Left lung (tissue), 14 donors: ENCODE measurements at places on chromosomes 12 and 14.
A peak's percentile ranks its signal among the peaks of the same experiment; 100 is the strongest.

DNA sequence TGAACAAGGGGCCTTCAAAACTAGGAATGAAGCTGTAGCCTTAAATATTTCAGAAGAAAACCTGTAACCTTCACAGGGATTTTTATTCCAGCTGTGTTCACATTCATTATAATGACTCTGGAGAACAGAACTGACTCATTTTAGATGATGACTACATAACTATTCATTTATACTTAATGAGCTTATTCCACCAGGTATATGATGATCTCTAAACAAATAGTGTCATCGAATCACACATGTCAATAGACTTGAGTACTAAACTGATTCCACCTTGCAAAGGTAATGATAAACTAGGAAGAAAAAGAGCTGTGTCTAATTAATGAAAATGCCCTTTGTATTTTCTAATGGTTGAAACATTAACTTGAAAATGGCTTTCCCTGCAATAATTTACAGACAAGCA lies 433.2 kb downstream of the PDZRN4 start:
- H3K4me3 ChIP-seq = no peak overlapping the region
- H3K4me1 ChIP-seq = no peaks in the 10 kb centered on the region
- H3K27me3 ChIP-seq = no peaks in the 10 kb centered on the region
- no peak overlapping the region for H3K27ac ChIP-seq
- DNase-seq = no peak

- no peak overlapping the region for H3K4me3 ChIP-seq
These were observed 7.4 kb downstream of the SMOC1 start for GRCh38 chr14:69886453-69887242.

DNA sequence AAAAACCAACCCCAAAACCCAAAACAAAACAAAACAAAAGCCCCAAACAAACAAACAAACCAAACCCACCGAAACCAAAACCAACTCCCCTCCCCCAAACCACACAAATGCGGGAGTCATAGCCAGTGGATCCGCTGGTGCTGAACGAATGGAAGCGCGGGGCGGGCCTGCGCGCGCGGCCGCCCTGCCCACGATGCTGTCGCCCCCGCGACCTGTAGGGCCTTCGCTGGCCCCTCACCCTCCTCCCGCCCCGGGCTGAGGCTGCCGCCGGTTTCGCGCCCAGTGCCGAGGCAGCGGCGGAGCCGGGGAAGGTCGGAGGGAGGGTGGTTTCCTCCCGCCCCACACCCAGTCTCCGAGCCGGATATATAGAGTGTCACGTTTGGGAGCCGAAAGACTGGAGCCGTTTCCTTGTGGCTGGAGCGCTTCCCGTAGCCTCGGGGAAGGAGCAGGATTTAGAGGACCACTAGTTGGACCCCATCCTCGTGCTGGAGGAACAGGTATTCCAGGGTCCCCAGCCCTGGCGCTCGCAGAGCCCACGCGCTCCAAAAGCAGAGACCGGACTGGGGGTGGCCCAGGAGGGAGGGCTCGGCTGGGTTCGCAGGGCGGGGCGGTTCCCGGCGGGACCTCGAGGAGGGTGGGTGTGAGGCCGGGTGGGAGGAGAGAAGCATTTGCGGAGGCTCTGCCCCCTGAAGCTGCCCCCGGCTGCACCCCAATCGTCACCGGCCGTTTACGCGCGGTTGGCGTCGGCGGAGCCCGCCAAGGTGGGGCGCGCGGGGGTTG lies at the start of gene FAR2:
FAR2 (plus strand) TSS at position 368 of the 780 bp plus-strand sequence. CDS start 121,172 bp downstream, outside the sequence.
- H3K36me3 ChIP-seq = no peaks in the 10 kb centered on the region
- H3K27ac ChIP-seq = peak within 1 kb of the TSS; percentile 88
- DNase-seq = peak; percentile 42
- peak within 1 kb of the TSS; percentile 61 for H3K4me3 ChIP-seq

DNA sequence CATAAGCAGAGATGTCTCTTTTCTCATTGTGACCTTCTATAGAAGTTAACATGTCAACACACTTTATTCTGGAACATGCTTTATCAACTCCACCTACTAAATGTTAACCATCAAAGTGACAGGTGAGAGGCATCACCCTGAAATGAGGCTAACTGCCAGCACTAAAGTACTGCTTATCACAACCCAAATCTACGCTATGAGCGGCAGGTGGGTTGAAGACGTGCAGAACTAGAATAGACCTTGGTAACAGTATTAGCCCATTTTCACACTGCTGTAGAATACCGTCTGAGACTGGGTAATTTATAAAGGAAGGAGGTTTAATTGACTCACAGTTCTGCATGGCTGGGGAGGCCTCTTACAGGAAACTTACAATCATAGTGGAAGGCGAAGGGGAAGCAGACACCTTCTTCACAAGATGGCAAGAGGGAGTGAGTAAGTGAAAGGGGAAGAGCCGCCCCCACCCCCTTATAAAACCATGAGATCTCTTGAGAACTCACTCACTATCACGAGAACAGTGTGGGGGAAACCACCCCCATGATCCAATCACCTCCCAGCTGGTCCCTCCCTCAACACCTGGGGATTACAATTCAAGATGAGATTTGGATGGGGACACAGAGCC lies 359.0 kb downstream of the SEC23A start:
- H3K4me1 ChIP-seq = no peaks in the 10 kb centered on the region
- no peak for DNase-seq
- H3K4me3 ChIP-seq = no peak overlapping the region
- no peaks in the 10 kb centered on the region for H3K36me3 ChIP-seq

DNA sequence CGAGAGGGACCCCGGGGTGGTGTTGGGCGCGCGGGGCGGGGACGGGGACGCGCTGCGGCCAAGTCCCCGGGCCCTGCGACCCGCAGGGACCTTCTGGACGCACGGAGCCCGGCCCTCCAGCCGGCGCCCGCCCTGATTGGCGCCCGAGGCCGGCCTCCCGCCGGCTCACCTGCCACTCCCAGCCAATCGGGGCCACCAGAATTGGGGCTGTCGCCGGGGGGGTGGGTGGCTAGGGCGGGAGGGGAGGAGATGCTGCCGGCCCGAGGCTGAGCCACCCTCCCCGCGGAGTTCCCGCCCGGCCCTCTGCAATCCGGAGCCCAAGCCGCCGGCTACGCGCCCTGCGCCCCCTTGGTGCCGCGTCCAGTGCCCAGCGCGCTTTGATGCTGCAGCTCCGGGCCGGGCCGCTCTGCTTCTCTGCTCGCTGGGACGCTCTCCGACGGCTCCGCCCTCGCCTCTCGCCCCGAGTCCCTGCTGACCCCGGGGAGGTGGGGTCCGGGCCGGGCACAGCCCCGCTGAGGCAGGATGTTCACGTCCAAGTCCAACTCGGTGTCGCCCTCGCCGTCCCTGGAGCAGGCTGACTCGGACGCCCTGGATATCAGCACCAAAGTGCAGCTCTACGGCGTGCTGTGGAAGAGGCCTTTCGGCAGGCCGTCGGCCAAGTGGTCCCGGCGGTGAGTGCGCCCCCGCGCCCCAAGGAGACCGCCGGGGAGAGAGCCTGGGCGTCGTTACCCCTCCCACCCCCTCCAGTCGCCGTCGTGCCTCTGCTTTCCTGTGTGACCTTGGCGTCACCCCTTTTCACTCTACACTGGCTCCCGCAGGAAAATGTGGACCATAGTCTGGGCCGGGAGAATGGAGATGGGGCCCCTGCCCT lies at the start of gene PLEKHD1:
PLEKHD1 (plus strand) TSS at position 285 of the 871 bp plus-strand sequence; CDS start at position 523, 238 bp downstream.
- peak within 1 kb of the TSS; percentile 22 for H3K4me3 ChIP-seq
- peak; percentile 83 for DNase-seq
- H3K4me1 ChIP-seq = peaks cover 13% of the 10 kb centered on the region
- H3K36me3 ChIP-seq = no peaks in the 10 kb centered on the region
- no peak within 1 kb of the TSS for H3K27ac ChIP-seq
- peaks cover 30% of the 10 kb centered on the region for H3K27me3 ChIP-seq

- no peaks in the 10 kb centered on the region for H3K27me3 ChIP-seq
- no peak for DNase-seq
- H3K4me3 ChIP-seq = no peak overlapping the region
- H3K36me3 ChIP-seq = no peaks in the 10 kb centered on the region
These were observed 37.6 kb downstream of the FERMT2 start for GRCh38 chr14:52913271-52913670.

GRCh38 chr12:132356691-132357622 lies 27.6 kb upstream of the GALNT9 start:
- H3K27ac ChIP-seq = no peak overlapping the region
- H3K4me3 ChIP-seq = no peak overlapping the region

DNA sequence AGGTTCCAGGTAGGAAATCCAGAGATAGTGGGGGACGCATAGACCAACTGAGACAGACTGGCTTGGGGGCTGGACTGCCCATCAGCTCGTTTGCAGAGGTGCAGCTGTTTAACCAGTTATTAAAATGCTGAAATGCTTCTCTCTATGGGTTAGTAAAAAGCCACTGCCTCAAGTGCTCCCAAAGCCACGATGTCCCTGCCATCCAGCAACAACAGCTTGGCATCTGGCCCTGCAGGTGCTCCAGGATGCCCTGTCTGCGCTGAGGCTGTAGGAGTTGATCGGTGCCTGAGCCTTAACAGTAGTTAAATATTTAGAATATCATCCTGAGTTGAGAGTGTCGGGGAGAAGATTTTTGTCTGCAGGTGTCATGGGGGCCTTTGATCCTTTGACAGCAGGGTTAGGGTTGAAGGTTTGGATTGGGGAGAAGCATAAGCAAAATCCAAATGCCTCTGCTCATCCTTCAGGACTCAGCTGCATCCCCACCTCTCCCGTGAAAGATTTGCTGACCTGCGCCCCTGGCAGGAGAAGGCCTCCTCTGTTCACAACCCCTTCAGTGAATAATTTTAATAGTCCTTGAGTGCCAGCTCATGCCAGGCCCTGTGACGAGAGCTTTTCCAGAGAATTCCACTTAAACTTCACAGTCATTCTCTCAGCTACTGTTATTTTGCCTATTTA lies 127.3 kb upstream of the PWP1 start:
- H3K27me3 ChIP-seq = no peaks in the 10 kb centered on the region
- no peak for DNase-seq
- no peak overlapping the region for H3K4me3 ChIP-seq
- H3K4me1 ChIP-seq = no peaks in the 10 kb centered on the region

- DNase-seq = no peak
- H3K4me1 ChIP-seq = peaks cover 8% of the 10 kb centered on the region
- H3K27me3 ChIP-seq = no peaks in the 10 kb centered on the region
These were observed 287.7 kb downstream of the BTG1 start for GRCh38 chr12:91857813-91858542.

GRCh38 chr14:75981426-75982265 lies at the start of gene TGFB3:
TGFB3 (minus strand) TSS chr14:75981995; CDS start chr14:75980893, 1,102 bp downstream.
- H3K27ac ChIP-seq = peak within 1 kb of the TSS; percentile 94
- no peaks in the 10 kb centered on the region for H3K36me3 ChIP-seq
- H3K4me3 ChIP-seq = peak within 1 kb of the TSS; percentile 65
- no peaks in the 10 kb centered on the region for H3K27me3 ChIP-seq
- H3K4me1 ChIP-seq = peaks cover 49% of the 10 kb centered on the region

GRCh38 chr12:25074954-25075353 lies 120.0 kb downstream of the DNAI7 start:
- DNase-seq = no peak
- no peak overlapping the region for H3K4me3 ChIP-seq
- peaks cover 37% of the 10 kb centered on the region for H3K4me1 ChIP-seq
- no peak overlapping the region for H3K27ac ChIP-seq
- H3K27me3 ChIP-seq = no peaks in the 10 kb centered on the region

- H3K27ac ChIP-seq = no peak overlapping the region
- no peaks in the 10 kb centered on the region for H3K36me3 ChIP-seq
- H3K4me3 ChIP-seq = no peak overlapping the region
- H3K27me3 ChIP-seq = no peaks in the 10 kb centered on the region
- DNase-seq = no peak
These were observed 27.5 kb upstream of the OR6J1 start for GRCh38 chr14:22671622-22672021.

DNA sequence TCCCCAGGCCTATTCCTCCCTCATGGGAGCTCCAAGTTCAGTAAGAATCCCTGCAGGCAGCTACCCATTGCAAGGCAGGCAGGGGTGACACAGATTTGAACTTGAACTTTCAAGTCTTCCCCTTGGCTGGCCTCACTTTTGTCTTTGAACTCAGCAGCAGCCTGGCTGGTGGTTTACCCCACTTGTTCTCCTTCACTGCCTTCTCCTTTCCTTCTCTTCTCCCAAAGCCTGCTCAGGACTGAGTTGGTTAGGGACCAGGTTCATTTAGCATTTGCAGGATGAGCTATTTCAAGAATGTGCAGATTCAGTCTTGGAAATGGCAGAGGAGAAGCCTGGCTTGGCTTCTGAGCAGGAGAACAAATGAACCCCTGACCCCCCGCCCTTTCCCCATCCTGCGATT lies 67.7 kb upstream of the TBX3 start:
- H3K36me3 ChIP-seq = no peaks in the 10 kb centered on the region
- H3K4me3 ChIP-seq = no peak overlapping the region
- H3K27me3 ChIP-seq = no peaks in the 10 kb centered on the region
- H3K27ac ChIP-seq = no peak overlapping the region
- H3K4me1 ChIP-seq = peaks cover 5% of the 10 kb centered on the region

GRCh38 chr12:25463005-25463404 lies 90.1 kb downstream of the LMNTD1 start:
- H3K36me3 ChIP-seq = no peaks in the 10 kb centered on the region
- H3K27ac ChIP-seq = no peak overlapping the region
- no peak for DNase-seq
- no peaks in the 10 kb centered on the region for H3K4me1 ChIP-seq
- no peaks in the 10 kb centered on the region for H3K27me3 ChIP-seq

DNA sequence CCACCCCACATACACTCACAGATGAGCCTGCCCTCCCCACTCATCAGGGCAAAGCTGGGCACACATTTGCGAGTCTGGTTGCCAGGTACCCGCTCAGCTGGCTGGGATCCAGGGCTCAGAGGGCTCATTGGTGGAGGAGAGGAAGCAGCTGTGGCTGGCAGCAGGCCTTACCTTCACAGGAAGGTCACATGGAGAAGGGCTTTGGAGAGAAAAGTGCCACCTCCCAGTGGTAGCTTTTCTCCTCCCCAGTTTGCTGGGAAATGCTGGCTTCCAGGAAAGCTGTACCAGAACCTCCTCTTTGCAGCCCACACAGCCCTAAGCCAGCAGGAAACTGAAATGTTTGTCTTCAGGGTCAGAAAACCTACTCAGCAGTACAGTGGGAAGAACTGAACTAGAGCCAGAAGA lies 55.6 kb downstream of the LGMN start:
- H3K36me3 ChIP-seq = peaks cover 29% of the 10 kb centered on the region

- no peaks in the 10 kb centered on the region for H3K27me3 ChIP-seq
- peaks cover 71% of the 10 kb centered on the region for H3K4me1 ChIP-seq
- no peak overlapping the region for H3K27ac ChIP-seq
- DNase-seq = no peak
- H3K36me3 ChIP-seq = no peaks in the 10 kb centered on the region
These were observed 39.3 kb downstream of the PITPNM2 start for GRCh38 chr12:123111498-123112165.

- no peaks in the 10 kb centered on the region for H3K4me1 ChIP-seq
- H3K27ac ChIP-seq = no peak overlapping the region
- H3K36me3 ChIP-seq = no peaks in the 10 kb centered on the region
- H3K27me3 ChIP-seq = no peaks in the 10 kb centered on the region
- no peak overlapping the region for H3K4me3 ChIP-seq
These were observed 39.6 kb downstream of the BICD1 start for GRCh38 chr12:32146074-32146873.

DNA sequence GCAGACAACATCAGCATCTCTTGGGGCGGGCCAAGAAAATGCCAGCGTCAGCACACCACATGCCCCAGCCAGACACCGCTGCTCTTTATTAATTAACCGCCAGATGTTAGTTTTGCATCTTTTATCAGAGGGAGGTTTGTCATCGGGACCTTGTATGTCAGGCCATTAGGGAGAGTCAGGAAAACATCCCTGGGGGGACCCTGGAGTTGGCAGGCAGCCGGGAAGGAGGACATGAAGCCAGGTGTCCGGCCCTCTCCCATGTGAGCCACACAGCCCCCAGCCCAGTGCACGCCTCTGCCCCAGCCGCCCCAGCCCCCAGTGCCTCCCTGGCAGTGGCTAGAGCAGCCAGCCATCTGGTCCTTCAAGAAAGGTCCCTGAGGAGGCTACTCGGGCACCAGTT lies 56.9 kb upstream of the FAM222A start:
- H3K4me3 ChIP-seq = no peak overlapping the region
- no peak for DNase-seq
